ENCODE measurements at places on chromosomes 2 and 18.

- no peak for DNase-seq
These were observed 41.3 kb downstream of the C18orf63 start for GRCh38 chr18:74356959-74357358.

GRCh38 chr2:221255862-221256261 is 316.2 kb downstream of the EPHA4 start:
- no peak for DNase-seq

DNA sequence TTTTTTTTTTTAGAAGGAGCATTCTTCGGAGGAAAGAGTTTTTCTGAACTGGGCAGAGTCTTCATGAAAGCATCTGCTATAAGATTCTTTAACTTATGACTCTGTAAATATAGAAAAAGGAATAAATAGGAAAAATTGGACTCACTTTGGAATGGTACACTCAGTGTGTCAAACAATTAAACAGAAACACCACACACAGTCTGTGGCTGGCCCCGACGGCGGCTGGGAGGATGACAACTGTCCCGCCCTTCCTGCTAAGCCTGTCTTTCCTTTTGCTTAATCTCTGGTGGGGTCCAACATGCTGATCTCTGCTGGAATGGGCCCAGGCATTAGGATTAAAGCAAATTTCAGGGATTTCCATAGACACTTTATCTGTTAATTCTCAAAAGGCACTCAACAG is 12.5 kb upstream of the RAB31 start:
- no peak for DNase-seq

DNA sequence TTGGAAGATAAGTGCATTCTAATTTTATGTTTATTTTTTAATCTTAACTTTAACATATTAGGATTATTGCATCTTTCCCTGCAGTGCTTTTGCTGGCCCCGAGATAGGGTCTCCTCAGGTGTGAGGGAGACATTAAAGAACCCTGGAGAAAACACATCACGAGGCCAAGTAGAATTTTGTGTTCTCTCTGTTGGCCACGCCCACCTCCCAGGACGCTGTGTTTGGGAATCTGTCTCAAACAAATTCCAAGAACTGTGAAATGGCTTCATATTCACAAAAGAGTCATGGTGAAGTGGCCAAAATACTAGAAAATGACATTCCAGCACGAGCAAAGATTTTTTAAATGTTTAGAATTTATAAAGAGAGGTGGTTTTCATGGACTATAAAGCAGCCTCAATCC is 27.3 kb downstream of the RNF144A start:
- DNase-seq = no peak

DNA sequence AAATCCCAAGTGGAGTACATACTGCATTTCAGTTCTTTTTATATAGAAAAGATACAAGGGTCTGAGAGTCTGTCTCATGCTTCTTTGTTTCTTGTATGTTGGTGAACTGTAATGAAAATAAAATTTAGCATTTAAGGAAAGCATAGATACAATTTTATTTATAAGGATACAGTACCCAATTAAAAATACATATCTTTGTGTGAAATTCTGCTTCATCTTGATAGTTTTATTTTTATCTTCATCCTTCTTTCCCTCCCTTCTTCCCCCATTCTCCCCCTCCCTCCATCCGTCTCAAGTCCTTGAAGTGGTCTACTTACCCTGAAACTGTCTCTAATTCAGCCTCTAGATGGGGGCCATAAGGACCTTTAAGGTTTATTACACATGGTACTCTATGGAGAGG is 359.8 kb downstream of the CDH7 start:
- no peak for DNase-seq

DNA sequence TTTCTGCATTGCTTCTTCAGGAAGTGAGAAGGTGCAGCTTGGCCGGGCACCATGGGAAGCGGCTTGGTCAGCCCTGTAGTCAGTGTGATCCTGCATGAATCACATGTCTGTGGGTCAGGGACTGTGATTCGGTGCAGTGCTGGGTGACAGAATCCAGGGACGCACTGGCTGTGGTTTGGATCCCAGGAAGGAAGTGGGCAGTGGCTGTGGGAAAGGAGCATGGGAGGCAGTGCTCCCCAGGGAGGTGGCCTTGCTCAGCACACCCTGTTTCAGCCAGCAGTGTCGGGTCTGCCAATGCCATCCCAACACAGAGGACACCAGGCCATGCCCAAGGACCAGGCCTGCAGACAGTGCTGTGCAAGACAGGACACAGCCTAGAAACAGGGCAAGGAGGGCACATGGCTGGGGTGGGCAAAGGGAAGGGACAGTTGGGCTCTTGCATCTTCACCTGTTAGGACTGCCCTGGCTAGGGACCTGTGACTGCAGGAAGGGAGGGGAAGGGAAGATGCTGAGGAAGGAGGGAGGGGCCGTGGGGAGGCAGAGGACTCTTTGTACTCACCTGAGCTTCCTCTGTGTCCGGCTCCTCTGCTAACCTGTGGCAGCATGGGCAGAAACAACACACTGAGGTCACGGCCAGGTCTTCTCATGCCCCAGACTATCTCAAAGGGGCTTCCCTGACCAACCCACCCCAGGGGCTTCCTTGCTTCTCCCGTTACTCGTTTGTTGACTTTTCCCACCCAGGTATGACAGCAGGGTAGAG is 37.2 kb upstream of the DNMT3A start:
- no peak for DNase-seq

GRCh38 chr2:207975921-207976320 is 49.4 kb downstream of the PLEKHM3 start:
- DNase-seq = no peak

GRCh38 chr2:72953528-72953927 is 36.2 kb downstream of the EMX1 start:
- no peak for DNase-seq

DNA sequence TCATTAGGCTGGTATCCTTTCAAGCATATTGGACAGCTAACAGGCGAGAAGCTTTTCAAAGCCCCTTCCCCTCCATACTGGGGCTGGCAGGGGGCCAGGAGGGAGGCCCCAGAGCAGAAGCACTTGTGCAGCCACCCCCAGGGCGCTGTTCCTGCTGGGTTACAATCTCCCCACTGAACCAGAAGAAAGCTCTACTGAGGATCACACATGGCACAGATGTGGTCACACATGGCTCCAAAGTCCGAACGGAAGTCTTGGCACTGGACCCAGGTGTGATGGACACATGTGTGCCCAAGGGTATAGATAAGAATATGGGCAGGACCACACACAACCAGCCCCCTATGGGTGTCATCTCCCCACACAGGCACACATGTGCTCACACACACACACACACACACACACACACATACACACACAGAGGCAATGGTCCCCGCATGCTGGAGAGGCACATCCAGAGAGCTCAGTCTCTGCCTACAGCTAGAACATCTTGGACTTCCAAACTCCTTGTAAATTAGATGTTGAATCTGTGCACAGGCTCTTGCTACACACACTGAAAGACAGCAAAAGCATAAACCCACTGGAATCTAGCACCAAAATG is 56.4 kb downstream of the TTC32 start:
- DNase-seq = no peak

DNA sequence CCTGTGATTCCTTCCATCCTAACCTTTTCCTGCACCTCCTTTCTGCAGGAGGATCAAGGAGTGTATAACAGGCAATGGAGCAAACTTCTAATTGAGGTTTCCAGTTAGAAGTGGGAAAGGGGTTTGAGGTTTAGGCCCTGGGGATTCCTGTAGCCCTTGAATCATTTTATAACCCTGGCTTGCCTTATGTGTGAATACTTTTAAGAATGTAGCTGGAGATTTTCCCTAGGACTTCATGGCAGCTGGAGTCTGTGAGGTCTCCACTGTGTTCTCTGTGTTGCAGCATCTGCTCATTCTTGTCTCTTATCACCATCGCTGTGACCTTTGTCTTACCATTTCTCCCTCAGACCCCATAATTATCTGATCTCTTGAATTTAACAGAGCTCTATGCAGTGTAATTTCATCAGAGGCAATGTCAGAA is 370.2 kb upstream of the SLC14A2 start:
- DNase-seq = no peak

DNA sequence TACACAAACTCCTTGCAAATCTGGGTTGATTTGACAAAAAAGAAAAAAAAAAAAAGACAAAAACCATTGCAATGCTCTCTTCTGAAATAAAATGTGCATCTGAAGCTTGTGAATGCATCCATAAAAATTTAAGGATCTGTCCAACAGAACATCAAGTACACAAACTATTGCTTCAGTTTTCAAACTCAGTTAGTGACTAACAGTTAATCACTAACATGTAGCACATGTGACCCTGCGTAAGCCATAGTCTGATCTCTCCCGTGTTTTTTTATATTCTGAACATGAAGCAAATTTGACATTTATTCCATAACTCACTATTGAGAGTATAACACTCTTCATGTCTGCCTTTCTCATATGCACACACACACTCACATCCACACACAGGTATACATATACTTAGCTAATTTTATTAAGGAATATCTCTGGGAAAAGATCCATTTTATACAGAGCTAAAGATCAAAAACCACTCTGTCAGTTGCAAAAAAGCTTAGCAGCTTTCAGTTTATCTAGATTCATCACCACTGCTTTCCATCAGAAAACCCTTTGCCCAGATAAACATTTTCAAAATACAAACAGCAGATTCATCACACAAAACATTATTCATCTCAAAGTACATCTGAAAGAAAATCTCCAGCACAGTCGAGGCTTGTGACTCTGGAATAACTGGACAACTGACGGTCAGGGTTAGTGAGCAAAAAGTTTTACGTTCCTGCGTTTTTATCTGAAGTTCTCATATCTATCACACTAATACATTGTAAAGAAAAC is 1000.4 kb upstream of the ACVR2A start:
- no peak for DNase-seq

DNA sequence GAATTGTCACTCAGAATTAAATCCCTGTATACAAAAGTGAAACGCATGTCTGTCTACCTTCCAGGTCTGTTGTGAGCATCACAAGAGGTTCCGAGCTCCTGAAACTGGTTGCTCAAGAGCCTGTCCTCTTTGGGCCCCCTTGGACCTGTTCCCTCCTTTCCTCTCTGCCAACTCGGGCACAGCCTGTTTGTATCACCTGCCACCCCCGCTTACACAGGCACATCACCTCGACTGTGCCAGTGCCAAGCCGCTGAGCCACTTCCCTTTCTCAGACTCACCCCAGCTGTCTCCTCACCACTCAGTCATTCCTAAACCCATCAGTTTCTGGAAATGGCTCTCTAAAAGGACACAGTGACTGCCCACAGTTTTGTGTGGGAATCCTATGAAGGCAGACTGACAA is 3.1 kb downstream of the EFR3B start:
- DNase-seq = no peak

DNA sequence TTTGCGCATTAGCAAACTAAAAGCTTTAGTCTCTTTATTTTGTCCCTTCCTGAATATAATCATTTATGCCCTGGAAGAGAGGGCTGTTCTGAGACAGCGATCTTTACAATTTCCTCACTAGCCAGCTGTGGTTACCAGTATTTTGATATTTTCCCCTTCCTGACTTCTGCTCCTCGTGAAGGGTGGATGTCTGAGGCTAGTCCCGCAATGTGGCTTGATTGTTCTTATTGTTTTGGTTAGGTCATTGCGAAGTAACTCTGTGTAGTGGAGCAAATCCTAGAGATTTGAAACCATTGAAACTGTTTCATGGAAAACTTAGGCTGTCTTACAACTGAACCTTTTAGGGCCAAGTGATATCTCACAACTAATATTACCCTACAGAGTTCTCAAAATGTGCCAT is 2.4 kb downstream of the MRPL33 start:
- no peak for DNase-seq

DNA sequence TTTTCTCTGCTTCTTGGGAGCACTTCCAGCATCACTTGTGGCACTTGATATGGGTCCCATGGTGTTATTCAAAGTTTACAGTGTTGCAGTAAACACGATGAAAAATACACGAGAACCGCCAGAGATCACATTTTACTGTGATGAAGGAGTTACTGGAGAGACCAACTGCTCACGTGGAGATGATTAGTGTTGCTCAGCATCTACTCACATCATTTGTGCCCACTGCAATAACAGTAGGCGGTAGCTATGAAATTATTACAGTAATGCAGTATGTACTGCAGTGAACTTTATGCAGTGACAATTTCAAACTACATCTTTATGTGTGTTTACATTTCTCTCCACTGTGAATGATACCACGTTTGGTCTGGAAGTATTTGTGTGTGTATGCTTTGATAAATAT is 93.5 kb downstream of the SLC4A3 start:
- DNase-seq = no peak

GRCh38 chr2:121037480-121037879 is 247.5 kb downstream of the TFCP2L1 start:
- no peak for DNase-seq

DNA sequence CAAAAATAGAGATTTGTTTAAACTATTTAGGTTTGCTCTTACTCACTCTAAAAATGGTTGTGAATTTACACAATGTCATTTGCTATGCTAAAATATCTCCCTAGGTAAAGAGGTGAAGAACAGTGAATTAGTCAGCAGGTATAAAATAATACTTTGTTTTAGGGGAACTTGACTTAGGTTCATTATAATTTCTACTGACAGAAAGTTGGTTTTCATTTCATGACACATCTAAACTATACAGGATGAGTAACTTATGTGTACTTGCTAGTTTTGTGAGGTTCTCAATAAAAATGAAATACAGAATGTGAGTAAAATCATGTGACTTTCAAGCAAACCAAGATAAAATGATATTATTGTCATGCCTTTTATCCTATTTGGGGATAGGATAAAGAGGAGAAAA is 66.0 kb downstream of the DIS3L2 start:
- no peak for DNase-seq

Measured in NCI-H2107 (cell line).